ENCODE measurements at places on chromosomes 11 and 22. TPM values are rescaled to one million over a fixed set of nuclear protein-coding genes. Genes with fewer than 3 reads are reported as not detected.
A peak's percentile ranks its signal among the peaks of the same experiment; 100 is the strongest.

GRCh38 chr22:46761017-46761416 lies 1.4 kb upstream of the TBC1D22A start:
- no peak overlapping the region for H3K4me3 ChIP-seq
- DNase-seq, result no peak
- peak overlapping the region; percentile 27 for H3K27ac ChIP-seq
- H3K27me3 ChIP-seq, result no peaks in the 10 kb centered on the region

GRCh38 chr11:65417702-65418430 lies 4.7 kb upstream of the NEAT1 start:
- no peaks in the 10 kb centered on the region for H3K27me3 ChIP-seq
- peak overlapping the region; percentile 78 for H3K4me3 ChIP-seq
- H3K4me1 ChIP-seq, result peaks cover 50% of the 10 kb centered on the region
- no peak for DNase-seq

DNA sequence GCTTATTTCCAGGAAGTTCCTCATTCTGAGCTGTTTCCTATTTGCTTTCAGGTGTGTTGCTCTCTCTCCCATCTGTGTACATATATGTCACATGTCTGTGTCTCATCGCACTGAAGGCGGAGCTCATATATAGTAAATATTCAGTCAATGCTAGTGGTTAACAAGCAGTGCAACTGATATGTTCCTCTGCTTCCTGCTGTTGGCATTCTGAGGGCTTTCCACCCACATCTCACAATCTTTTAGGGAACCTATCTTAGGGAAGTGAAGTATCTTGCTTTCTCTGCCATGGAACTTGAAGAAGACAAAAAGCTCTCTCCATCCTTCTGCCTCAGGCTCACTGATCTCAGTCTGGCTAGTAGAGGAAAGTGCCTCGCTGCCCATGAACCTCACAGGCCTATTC lies 139.8 kb downstream of the TTC17 start:
- no peak for DNase-seq
- H3K4me3 ChIP-seq, result no peak overlapping the region
- no peak overlapping the region for H3K27ac ChIP-seq
- no peaks in the 10 kb centered on the region for H3K27me3 ChIP-seq
- no peaks in the 10 kb centered on the region for H3K36me3 ChIP-seq

GRCh38 chr11:93817426-93818348 lies 32.7 kb downstream of the VSTM5 start:
- no peaks in the 10 kb centered on the region for H3K27me3 ChIP-seq
- H3K27ac ChIP-seq, result no peak overlapping the region
- no peaks in the 10 kb centered on the region for H3K4me1 ChIP-seq
- no peak overlapping the region for H3K4me3 ChIP-seq

GRCh38 chr11:36534276-36534840 lies 24.3 kb upstream of the TRAF6 start:
- no peak overlapping the region for H3K27ac ChIP-seq
- H3K4me1 ChIP-seq, result no peaks in the 10 kb centered on the region
- no peak overlapping the region for H3K4me3 ChIP-seq
- H3K27me3 ChIP-seq, result no peaks in the 10 kb centered on the region
- no peak for DNase-seq

The C11orf87 gene
- not detected for total RNA-seq

The GAS2 gene
- total RNA-seq, result 0.15 TPM

The AMPD3 gene
- 9.0 TPM for total RNA-seq

The MPZL3 gene
- total RNA-seq, result 44.4 TPM

All from esophagus squamous epithelium (tissue), 5 donors.